ENCODE measurements at places on chromosomes 1 and 21.

GRCh38 chr1:17109892-17110554, 9.2 kb downstream of the PADI2 start:
- no peak for DNase-seq

DNA sequence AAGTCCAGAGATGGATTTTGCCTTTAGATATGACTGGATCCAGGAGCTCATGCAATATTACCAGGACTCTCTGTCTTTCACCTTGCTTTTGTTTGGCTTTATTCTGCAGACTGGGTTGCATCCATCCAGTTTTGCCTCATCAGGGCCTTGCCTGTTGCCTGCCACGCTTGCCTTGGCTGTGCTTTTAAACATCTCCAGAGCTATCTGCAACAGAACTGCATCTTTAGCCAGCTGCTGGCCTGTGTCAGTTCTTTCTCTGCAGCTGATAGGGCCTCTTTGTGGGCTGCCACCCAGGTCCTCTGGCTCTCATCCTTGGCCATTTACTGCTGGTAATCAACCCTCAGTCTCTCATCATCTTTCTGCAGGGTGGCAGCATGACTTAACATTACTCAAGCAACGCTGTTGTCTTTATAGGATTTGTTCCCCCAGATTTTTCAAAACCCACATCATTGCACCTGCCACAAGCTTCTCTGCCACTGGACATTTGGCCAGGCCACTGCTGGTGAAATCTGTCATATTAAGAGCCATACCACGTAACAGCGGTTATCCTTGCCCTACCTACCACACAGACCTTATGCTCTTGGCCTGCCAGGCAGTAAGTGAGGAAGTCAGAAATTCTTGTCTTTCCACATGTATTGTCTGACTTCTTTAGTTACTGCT, 24.4 kb upstream of the HUNK start:
- DNase-seq: no peak

DNA sequence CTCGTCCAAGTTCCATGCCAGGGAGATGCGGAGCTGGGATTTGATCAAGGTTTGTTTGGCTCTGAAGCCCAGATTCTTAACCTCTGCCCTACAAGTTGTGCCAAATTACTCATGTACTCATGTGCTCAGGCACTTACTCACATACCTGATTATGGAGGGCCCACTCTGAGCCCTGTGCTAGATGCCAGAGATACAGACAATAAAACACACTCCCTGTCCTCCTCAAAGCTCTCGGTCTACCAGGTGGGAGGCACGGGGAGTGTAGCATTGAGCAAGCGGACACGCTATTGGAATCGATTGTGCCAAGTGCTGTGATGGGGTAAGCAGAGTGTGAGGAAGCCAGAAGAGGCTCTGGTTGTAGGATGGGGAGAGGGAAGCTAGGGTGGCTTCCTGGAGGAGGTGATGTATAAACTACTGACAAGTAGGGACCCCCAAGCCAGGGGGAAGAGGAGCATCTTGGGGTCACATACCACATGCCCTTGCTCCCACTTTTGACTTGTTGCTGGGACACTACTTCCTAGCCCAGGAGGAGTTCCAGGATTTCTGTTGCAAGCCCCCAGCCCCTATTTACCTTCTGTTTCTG, 49.8 kb upstream of the IFNLR1 start:
- peak; percentile 44 for DNase-seq

GRCh38 chr1:116990612-116991151, 10.9 kb upstream of the CD101 start:
- DNase-seq: peak; percentile 85

- DNase-seq: peak; percentile 98
Observed at GRCh38 chr1:170126696-170127095, 19.1 kb upstream of the NTMT2 start.

- peak; percentile 54 for DNase-seq
Observed at GRCh38 chr1:14113841-14114567, 414.0 kb downstream of the PRDM2 start.

GRCh38 chr1:55713516-55713915, 498.4 kb upstream of the USP24 start:
- no peak for DNase-seq

DNA sequence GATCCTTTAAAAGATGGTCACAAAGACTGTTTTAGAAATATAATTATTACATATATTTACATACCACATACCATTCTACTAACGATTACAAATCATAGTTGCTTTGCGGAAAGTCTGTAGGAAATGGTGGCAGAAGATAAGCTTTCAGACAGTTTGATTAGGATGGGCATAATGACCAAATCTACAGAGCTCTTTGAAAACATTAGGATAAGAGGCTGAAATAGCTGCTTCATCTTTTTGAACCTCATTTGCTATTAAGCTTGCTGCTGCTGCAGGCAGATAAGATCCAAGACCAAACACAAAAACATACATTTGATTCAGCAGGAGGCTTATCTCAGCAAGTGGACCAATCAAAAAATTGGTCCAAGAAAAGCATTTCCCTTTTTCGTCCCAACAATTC, 47.1 kb downstream of the DDAH1 start:
- DNase-seq: no peak

DNA sequence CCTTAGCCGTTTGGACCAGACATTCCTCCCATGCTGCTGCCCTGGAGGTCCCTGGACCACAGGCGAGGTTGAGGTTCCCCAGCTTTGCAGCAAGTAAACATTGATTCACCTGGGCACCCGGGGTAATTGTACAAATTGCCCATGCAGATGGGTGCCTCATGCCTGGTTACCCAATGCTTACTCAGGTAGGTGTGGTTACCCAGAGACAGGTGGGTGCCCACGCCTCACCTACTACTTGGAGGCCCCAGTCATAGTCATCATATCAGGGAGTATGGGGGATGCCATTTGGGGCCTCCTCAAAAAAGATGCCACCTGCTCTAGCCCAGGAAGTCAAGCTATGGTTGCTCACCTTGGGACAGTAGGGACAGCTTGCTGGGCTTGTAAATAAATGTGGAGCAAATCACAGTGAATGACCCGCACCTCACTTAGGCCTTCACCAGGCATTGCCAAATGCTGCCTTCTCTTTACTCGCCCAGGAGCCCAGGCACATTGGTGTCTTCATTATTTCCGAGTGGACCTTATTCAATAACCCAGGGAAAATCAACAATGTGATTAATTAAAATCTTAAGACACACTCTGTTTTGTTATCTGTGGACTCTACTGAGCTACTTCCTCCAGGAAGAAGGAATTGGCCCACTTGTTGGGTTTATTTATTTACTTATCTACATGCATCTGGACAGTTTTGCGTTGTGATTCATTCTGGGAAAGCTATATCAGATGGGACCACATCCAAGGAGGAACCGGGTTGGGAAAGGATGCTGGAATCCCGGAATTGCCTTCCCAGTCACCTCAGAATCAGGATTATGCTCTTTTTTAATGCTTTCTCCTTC, 35.6 kb upstream of the GRHL3 start:
- peak; percentile 79 for DNase-seq

- no peak for DNase-seq
Observed at GRCh38 chr1:1216770-1217620, 3.0 kb upstream of the TNFRSF4 start.

All from fibroblast of skin of right quadriceps (primary cell).